ENCODE measurements at places on chromosomes 12 and 14.

DNA sequence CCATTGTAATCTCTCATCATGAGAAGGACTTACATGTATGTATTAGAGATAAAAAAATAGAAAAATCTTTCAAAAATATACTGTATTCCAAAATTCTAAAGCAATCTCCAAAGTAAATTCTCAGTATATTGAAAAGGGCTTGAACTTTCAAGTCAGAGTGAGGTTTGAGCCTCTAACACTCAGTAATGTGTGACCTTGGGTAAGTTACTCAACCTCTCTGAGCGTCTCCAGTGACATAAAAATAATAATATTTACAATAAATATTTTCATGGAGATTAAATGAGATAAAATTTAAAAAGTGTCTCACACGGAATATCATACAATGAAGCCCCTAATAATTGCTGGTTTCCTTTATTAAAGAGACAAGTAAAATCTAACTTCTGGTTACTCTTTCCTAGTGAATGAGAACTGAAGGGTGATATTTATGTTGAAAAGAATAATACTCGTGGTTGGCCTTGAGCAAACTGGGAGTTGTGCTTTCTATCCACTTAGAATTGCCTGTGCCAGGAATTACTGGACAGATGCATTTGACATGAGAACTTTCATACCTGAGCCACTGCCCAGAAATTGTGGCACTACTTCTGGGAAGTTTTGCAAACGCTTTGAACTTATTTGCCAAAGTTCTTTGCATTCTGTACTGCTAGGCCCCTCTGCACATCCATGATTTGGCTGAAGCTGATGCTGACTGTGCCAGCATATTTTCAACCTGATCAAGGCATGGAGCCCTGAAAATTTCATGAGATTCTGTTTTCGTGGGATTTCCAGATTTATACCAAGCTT lies 933.7 kb downstream of the GALC start:
- DNase-seq = peak; percentile 17

GRCh38 chr14:54085841-54086240 lies 129.2 kb upstream of the BMP4 start:
- peak; percentile 15 for DNase-seq

DNA sequence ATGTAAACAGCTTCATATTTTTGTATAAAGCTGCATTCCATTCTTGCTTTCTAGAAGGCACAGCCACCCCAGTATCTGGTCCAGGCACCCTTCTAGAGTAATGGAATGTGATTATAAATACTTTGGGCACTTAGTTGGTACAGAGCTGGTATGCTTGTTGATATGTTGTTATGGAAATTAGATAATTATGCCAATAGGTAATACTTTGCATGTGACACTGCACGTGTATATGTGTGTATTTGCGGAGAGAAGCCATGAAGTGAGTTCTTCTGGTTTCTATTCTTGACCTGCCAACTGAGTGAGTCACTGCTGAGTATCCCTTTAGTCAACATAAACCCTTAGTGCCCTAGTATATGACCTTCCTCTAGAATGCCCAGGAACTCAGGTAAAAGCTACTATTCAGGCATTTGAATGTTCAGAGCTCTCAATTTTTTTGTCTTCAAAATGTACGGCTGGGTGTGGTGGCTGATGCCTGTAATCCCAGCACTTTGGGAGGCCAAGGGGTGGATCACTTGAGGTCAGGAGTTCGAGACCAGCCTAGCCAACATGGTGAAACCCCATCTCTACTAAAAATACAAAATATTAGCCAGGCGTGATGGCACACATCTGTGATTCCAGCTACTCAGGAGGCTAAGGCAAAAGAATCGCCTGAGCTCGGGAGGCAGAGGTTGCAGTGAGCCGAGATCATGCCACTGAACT lies 6.2 kb upstream of the TCP11L2 start:
- DNase-seq = peak; percentile 45

GRCh38 chr12:114636723-114637480 lies 47.1 kb downstream of the TBX3 start:
- DNase-seq = peak; percentile 25

DNA sequence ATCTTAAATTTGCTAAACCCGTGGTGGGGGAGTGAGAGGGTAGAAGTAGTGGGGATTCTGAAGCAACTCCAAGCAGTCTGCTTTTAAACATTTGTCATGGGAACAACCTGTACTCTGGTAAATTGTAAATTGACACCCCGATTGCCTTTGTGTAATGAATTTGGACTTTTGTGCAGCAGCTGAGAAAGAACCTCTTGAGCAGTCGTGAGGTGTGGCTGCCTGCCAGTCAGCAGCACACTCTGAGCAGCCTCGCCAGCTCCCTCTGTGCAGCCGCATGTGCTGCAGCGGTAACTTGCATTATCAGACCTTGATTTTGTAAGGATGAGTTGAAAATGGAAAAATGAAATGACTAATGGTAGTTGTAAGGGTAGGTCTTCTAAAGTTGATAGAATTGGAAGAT lies 74.3 kb downstream of the SUSD6 start:
- DNase-seq = peak; percentile 51

DNA sequence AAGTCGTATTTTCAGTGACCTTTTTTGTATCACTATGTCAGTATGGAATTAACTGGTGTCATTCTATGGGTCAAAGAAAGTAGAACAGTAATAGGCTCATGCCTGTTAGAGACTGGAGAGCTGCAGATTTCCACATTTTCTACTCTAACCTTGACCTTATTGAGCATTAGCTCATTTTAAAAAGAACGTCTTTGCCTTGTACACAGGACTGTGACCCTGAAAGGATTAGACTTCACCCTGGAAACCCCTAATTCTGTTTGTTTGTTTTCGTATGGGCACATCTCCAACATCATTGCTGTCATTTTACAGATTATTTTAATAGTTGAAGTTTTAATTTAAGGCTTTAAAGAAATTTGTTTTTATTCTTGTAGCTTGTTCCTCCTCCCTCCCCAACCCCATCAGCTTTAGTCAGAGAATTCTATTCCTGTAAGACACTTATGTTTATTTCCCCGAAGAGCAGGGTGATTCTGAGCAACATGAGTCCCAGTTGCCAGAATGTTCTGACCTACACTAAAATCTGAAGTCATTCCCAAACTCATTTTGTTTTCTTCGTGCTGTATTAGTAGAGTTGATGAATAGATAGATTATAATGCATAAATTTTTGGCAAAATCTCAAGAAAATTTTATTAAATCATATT lies 451.3 kb downstream of the FOXG1 start:
- no peak for DNase-seq

GRCh38 chr14:57871459-57872080 lies 5.7 kb upstream of the SLC35F4 start:
- DNase-seq = peak; percentile 64

DNA sequence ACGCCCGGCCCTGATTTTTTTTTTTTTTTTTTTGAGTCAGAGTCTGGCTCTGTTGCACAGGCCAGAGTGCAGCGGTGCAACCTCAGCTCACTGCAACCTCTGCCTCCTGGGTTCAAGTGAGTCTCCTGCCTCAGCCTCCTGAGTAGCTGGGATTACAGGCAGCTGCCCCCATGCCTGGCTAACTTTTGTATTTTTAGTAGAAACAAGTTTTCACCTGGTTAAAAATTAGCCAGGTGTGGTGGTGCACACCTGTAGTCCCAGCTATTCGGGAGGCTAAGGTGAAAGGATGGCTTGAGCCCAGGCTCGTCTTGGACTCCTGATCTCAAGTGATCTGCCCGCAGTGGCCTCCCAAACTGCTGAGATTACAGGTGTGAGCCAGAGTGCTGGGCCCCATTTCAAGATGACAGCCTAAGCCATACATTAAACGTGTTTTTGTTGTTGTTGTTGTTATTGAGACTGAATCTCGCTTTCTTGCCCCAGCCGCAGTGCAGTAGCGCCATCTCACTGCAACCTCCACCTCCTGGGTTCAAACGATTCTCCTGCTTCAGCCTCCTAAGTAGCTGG lies 42.7 kb upstream of the EAPP start:
- DNase-seq = no peak

DNA sequence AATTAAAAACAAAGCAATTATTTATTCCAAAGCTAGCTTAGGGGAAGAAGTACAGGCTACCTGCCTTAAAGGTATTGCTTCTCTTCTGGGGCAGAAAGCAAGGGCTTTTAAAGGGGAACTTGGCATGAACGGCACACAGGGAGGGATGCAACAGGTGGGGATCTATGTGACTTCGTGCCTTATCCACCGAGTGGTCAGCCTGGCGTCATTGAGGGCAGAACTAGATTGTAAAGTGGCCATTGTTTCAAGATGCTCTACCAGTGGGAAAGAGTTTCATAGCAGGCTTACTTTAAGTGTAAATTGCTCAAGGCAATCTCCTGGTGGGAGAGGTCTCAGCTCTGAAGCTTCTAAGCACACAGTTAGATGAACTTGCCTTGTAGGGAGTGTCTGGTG lies 360.4 kb downstream of the ATP23 start:
- DNase-seq = no peak

DNA sequence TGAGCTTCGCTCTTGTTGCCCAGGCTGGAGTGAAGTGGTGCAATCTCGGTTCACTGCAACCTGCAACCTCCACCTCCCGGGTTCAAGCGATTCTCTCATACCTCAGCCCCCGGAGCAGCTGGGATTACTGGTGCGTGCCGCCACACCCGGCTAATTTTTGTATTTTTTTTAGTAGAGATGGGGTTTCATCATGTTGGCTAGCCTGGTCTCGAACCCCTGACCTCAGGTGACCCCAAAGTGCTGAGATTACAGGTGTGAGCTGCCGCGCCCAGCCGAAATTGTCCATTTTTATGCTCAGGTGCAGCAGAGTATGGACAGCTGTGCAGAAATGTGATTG lies 19.2 kb upstream of the CYP46A1 start:
- DNase-seq = no peak

GRCh38 chr12:89215196-89215595 lies 137.1 kb downstream of the DUSP6 start:
- DNase-seq = no peak

GRCh38 chr12:12719496-12719895 lies 2.3 kb downstream of the CDKN1B start:
- DNase-seq = no peak

DNA sequence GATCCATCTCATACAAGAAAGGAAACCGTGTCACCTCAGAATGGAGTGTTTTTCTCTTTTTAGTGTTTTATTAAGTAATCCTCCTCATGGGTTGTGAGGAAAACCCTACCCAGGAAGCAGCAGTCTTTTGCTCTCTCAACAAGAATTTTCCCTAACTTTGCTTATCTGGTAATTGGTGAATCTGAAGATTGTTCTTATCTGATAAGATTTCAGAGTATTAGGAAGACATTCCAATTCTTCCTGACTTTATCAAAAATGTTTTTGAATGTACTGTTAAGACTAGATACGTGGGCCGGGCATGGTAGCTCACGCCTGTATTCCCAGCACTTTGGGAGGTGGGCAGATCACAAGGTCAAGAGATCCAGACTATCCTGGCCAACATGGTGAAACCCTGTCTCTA lies 86.0 kb downstream of the PHLDA1 start:
- no peak for DNase-seq

DNA sequence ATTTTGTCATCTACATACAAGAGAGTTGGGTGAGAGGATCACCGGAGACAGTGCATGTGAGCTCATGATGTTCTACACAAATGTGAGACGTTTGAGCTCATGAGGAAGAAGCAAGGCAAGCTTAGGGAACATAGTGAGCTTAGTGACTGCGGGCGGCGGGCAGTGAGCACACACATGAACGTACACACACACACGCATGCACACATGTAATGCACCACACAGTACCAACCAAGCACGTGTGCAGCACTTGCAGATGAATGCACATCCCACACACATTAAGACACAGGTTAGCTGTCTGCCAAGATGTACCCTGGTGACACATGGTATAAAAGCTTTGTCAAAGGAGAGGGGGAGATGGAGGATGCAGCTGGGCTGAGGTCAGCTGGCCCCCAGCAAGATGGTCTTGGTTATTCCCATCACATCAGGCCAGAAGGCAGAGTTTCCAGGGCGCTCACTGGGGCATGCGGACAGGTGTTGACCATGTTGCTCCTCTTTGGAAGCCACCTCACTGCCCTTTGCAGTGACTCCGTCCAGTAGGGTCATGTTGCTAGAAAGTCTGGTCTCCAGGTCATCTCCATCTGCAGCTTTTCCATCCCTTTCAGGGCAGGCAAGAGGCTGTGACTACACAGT lies 8.7 kb upstream of the CACNA2D4 start:
- no peak for DNase-seq

- DNase-seq = peak; percentile 32
These were observed 117.8 kb downstream of the MED13L start for GRCh38 chr12:116159593-116160200.

GRCh38 chr12:20342111-20342510 lies 26.2 kb upstream of the PDE3A start:
- DNase-seq = peak; percentile 14

GRCh38 chr12:65925626-65926025 lies 101.3 kb downstream of the HMGA2 start:
- no peak for DNase-seq

GRCh38 chr12:19916196-19916753 lies 452.1 kb upstream of the PDE3A start:
- DNase-seq = no peak

- DNase-seq = no peak
These were observed 26.0 kb upstream of the NUDT4 start for GRCh38 chr12:93351726-93352125.

DNA sequence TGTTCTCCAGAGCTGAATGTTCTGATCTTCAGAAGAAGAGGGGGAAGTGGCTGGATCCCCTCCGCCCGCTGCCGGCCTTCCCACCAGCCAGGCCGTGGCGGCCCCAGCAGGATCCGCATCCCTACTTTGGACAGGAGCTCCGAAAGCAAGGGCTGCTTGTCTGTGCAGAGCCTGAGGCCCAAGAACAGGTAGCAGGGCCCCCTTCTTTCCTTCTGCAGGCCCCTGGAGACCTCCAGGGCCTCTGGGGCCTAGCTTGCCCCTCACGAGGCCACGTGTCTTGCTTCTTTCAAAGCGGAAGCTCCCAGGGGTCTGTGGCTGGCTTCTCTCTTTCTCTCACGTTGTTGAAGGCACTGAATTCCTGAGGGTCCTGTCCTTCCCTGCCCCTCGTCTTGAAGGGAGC lies 13.2 kb downstream of the PGF start:
- DNase-seq = no peak

- DNase-seq = no peak
These were observed 10.7 kb downstream of the SFSWAP start for GRCh38 chr12:131721548-131721947.

GRCh38 chr12:6754411-6754810 lies 1.5 kb upstream of the MLF2 start:
- no peak for DNase-seq

GRCh38 chr14:61516118-61516743 lies 179.1 kb upstream of the HIF1A start:
- peak; percentile 40 for DNase-seq

DNA sequence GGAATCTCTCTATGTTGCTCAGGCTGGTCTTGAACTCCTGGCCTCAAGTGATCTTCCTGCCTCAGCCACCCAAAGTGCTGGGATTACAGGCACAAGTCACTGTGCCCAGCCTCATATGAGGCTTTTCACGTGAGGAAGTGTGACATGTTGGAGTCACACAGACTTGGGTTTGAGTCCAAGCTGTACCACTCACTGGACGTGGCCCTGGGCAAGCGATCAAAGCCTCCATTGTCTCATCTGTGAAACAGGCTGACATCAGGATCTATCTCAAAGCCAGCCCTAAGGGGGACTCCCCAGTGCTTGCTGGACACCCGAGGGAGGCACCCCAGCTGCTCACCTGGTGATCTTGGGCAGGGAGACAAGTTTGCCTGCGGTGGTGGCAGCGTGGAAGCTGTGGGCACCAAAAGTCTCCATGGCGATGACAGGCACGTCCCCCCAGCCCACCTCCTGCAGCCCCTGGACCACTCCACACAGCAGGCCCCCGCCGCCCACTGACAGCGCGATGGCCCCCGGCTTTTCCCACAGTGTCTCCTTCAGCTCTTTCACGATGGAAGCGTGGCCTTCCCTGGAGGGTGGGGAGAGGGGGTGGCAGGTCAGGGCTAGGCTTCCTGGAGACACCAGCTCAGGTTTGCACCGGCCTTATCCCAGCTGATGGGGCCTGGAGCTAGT lies 6.7 kb downstream of the SDS start:
- DNase-seq = no peak

- peak; percentile 7 for DNase-seq
These were observed 354.0 kb downstream of the FLRT2 start for GRCh38 chr14:85883966-85884365.
